HAP-1 (cell line): ENCODE measurements at places on chromosomes 2 and 18.
A peak's percentile ranks its signal among the peaks of the same experiment; 100 is the strongest.

- no peak for DNase-seq
Observed at GRCh38 chr2:231308631-231309428, 86.7 kb upstream of the B3GNT7 start.

GRCh38 chr18:66867653-66868052 lies 263.8 kb upstream of the CDH19 start:
- no peak for DNase-seq

GRCh38 chr2:62142054-62142453 lies 53.9 kb upstream of the B3GNT2 start:
- DNase-seq, result no peak

DNA sequence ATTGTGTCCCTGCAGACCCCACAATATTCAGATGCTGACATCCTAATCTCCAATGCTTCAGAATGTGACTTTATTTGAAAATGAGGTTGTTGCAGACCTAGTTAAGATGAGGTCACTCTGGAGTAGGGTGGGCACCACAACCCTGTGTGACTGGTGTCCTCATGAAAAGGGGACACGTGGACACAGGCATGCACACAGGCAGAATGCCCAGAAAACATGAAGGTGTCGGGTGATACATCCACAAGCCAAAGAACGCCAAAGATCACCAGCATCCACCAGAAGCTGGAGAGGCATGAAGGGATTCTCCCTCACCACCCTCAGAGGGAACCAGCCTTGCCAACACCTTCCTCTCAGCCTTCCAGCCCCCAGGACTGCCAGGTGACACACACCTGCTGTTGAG lies 69.3 kb downstream of the AFF3 start:
- DNase-seq, result no peak

DNA sequence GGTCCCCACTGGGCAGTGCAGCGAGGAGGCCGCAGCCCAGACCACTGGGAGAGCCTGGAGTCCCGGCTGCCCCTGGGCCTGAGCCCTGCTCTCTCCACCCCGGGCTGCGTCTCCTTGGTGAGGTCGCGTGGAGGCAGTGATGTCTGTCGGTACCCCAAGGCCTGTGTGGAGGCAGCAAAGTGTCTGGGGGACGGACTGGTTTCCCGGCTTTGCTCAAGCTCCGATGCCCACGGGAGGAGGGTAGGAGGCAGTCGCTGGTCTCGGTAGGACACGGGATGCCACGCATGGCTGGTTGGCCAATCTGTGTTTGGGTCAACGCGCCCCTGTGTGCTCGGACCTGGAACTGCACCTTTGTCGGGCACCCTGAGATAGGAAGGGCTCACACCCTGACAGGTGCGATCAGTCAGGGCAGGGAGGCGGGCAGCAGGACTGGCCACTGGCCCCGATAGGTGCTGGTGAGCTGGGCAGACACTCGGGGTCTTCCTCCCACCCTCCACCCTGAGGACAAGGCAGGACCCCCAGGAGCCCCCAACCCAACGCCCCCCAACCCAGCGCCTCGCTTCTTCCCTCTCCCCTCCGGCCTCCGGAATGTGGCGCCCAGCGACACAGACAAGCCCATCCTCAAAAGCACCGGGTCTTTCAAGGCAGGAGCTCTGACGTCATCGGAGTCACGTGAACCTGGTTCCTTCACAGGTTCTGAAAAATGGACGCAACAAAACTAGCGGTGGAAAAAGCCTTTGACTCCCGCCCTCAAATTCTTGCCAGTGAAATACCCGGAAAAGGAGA lies 288.6 kb downstream of the NDUFA10 start:
- no peak for DNase-seq

DNA sequence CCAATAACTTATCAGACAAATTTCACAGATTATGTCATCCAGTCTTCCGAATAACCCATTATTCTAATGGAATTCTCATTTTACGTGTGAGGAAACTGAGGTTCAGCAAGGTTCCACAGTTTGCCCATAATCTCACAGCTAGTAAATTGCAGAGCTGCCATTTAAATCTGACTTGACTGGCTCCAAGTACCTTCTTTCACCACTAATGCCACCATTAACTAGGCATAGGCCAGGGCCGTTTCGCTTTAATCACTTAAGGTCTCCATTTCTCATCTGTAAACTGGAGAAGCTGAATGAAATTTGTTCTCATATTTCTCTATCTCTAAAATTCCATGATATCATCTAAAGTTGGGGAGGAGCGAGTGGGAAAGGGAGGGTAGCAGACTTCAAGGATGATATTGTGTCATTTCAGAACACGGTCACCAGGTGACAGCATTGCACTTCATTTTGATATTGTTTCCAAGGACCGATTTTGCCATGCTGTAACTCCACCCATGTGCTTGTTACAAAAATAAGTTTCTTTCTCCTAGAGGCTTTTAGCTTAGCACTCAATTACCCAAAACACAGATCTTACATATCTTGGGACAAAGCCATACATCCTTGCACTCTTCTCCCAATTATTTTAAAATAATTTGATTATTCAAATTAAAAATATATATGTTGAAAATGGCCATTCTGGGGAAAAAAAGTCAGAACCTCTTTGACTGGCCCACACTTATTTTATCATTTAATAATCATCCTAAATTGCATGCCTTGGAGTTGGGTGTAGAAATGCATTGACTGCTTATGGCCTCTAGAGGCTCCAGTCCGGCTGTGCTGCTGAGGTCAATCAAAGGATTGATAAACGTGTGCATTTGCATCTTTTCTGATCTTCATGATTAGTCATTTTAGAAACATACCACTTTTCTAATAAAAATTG lies 123.8 kb downstream of the AKAIN1 start:
- DNase-seq, result peak; percentile 60

GRCh38 chr2:29236074-29236473 lies 120.9 kb downstream of the CLIP4 start:
- DNase-seq, result no peak

DNA sequence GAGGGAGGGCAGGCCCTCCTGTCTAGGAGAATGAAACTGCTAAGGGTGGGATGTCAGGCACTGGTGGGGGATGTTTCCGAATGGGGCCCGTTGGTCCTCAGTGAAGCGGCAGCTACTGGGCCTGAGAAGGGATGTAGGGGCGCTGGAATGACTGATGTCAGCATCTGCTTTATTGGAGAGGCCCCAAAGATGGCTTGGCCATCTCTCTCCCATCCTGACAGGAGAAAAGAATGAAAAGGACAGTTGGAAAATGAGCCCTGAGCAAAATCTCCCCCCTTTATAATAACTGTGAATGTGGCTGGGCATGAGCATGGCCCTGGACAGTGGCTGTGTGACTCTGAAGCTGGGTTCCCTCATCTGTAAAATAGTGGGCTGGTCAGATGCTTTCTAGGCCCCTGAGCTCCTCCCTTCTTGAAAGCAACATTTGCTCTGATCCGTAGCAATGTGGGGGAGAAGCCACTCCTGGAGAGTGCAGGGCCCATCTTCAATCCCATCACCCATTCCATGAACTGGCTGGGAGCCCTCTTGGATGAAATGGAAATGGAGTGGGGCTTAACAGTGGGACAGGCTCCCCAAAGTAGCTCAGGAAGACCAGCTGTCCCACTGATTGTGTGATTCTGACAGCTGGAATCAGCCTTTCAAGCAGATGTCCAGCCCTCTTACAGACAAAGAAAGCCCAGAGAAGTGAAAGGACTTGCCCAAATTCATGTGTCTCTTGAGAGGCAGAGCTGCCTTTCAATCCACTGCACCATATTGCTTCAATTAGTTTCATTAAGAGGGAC lies 232.7 kb upstream of the SMAD2 start:
- DNase-seq, result no peak

- no peak for DNase-seq
Observed at GRCh38 chr2:30405260-30405605, 41.8 kb upstream of the LCLAT1 start.

GRCh38 chr2:42196403-42197267 lies 27.5 kb downstream of the EML4 start:
- peak; percentile 52 for DNase-seq

DNA sequence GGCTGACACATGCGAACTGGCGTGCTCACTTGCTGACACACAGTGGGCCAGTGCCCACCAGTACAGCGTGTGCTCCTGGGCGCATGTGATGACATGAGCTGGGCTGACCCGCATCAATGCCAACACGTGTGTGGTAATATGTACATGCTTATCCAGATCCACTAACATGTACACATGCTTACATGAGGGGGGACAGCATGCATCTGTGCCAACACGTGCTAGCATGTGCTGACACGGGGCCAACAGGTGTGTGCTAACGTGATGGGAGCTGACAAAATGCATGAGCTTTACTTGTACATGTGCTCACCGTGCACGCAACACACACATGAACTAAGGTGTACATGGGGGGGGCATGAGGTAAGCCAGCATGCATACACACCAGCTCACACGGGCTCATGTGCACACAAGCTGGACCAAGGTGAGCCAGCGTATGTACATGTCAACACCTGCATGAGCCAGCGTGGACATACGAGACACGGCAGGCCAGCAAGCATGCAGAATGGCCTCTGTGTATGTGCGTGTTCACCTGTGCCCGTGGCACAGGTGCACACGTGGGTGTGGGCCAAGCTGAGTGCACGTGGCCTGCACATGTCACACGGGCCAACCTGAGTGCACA lies 28.5 kb downstream of the GPC1 start:
- DNase-seq, result peak; percentile 7

DNA sequence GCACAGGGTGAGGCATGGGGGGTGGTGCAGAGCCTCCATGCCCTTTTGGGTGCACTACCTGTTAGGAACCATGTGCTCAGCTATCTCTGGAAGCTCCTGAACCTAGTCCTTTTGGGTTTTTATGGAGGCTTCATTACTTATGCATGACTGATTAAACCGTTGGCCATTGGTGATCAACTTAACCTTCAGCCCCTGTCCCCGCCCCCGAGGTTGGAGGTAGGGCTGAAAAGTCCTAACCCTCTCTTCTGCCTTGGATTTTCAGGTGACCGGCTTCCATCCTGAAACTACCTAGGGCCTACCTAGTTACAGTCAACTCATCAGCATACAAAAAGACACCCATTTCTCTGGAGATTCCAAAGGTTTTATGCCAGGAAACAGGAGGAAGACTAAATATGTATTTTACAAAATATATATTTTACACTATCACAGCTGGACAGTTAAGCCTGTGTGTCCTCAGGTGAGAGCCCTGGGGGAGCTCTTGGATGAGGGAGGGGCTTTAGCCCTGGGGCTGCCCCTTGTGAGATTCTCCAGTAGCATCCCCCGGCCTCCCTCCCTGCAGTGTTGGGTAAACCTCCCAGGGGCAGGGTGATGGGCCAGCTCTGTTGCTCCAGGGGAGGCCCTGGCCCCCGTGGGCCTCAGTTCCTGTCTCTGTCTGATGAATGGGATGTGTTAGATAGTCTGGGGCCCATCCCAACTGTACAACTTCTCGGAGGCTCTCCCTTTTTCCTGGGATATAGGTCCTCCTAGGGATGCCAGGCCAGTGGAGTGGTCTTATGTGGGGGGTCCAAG lies 24.1 kb downstream of the GLI2 start:
- no peak for DNase-seq

GRCh38 chr18:27996801-27997272 lies 180.1 kb downstream of the CDH2 start:
- no peak for DNase-seq

- no peak for DNase-seq
Observed at GRCh38 chr2:25831746-25832449, 46.4 kb downstream of the ASXL2 start.

- DNase-seq, result no peak
Observed at GRCh38 chr2:175786471-175787124, 215.5 kb downstream of the LNPK start.

DNA sequence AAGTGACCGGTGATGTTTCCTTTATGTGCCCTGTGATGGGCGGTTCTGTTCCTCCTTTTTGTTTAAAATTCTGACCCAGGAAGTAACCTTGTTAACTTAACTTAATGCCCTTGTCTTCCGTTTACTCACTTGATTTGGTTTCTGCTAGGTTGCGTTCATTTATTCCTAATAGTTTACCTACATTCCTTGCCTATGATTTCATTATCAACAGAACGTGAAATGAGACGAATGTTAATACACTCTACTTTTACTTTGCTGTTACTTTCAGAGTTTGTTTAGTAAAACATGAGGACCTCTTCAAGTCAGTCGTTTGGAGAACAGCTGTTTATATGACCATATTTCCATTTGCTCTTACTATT lies 638 bp downstream of the CEP192 start:
- DNase-seq, result no peak

DNA sequence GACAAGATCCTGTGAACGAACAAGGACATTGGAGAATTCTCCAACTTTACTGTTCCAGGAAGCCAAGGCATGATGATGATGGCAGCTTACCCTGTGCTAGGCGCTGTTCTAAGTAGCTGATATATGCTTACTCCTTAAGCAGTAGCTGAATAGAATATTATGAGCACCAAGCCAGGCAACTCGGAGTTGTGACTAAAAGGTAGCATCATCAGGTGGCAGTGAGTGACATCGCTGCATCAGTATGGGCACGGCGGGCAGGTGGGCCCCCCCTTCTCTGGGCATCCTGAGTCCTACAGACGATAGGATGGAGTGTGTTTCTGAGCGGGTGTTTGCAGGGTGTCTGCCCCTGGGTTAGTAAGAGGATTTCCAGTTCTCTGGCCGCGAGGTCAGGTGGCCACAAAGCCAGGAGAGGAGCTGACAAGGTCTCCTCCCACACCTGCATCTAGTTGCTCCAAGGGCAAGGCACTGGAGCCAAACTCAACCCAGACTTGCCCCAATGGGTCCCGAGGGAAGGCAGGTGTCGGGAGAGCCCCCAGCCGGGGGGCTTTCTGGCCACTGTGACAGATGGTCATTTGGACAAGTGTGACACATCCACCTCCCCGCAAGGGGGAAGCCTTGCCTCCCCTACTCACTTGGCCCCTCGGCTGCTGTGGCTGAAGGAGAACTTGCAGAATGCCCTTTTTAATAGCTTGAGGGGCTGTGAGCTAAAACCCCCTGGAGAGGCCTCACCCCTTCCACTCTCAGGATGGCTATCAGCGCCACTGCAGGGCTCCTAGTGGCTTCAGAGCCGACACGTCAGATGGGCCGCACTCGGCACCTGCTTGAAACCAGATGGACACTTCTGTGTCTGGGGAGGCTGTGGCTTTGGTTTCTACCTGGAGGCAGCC lies 55.5 kb downstream of the CRACDL start:
- DNase-seq, result no peak

GRCh38 chr18:63306249-63306648 lies 13.3 kb downstream of the BCL2 start:
- no peak for DNase-seq

GRCh38 chr2:204972606-204973336 lies 427.5 kb downstream of the PARD3B start:
- no peak for DNase-seq

GRCh38 chr18:79548986-79549637 lies 130.5 kb upstream of the CTDP1 start:
- no peak for DNase-seq

- DNase-seq, result no peak
Observed at GRCh38 chr2:149507974-149508373, 79.6 kb downstream of the MMADHC start.
